HFFc6 (cell line): ENCODE measurements at places on chromosomes 6 and 20. TPM values are rescaled to one million over a fixed set of nuclear protein-coding genes. Genes with fewer than 3 reads are reported as not detected.
A peak's percentile ranks its signal among the peaks of the same experiment; 100 is the strongest.

DNA sequence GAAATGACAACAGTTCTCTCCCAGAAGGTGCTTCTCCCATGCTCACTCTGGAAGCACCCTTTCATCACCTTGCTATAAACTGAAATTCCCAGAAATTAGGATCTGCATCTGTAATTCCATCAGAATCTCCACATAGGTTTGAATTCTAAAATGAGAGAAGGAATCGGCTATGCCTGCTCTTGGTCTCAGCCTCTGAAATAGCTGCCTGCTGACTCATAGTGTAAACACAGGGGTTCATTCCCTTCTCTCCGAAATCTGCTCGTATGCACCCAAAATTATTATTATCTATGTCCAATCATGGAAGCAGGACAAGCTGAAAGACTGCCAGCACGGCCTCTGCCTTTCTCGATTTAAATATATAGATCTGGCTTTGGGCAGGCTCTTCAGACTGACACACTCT is 74.6 kb upstream of the TAB2 start:
- H3K4me1 ChIP-seq: peaks cover 8% of the 10 kb centered on the region
- DNase-seq: peak; percentile 4
- H3K4me3 ChIP-seq: no peak overlapping the region
- H3K27me3 ChIP-seq: peaks cover 32% of the 10 kb centered on the region
- H3K36me3 ChIP-seq: peaks cover 43% of the 10 kb centered on the region

- H3K36me3 ChIP-seq: no peaks in the 10 kb centered on the region
- H3K4me3 ChIP-seq: no peak within 1 kb of the TSS
- no peak for DNase-seq
- H3K27me3 ChIP-seq: peaks cover 6% of the 10 kb centered on the region
- no peak within 1 kb of the TSS for H3K27ac ChIP-seq
Observed at GRCh38 chr6:109978174-109979032, at the start of gene GPR6. Gene GPR6 (plus strand): TSS chr6:109978311. CDS start chr6:109979113, 802 bp downstream.

Gene GPANK1
- 12.9 to 14.1 TPM (median 13.5 TPM) in 3 replicates for total RNA-seq

- H3K4me1 ChIP-seq: peaks cover 17% of the 10 kb centered on the region
- no peak for DNase-seq
Observed at GRCh38 chr6:107342144-107342543, 117.2 kb downstream of the PDSS2 start.

GRCh38 chr6:2133716-2134310 is 111.6 kb downstream of the GMDS start:
- no peak overlapping the region for H3K27ac ChIP-seq
- no peaks in the 10 kb centered on the region for H3K36me3 ChIP-seq
- H3K27me3 ChIP-seq: no peaks in the 10 kb centered on the region
- DNase-seq: no peak
- H3K4me1 ChIP-seq: peaks cover 9% of the 10 kb centered on the region; the same call in 1 of the 2 replicates
